ENCODE measurements at places on chromosomes 11 and 22.

GRCh38 chr11:77074626-77075221 is 8.0 kb downstream of the CAPN5 start:
- DNase-seq = no peak

GRCh38 chr22:23008896-23009295 is 61.4 kb upstream of the GNAZ start:
- no peak for DNase-seq

GRCh38 chr11:122797651-122798050 is 40.6 kb upstream of the CRTAM start:
- no peak for DNase-seq

GRCh38 chr11:117217141-117218084 is 14.5 kb downstream of the PCSK7 start:
- no peak for DNase-seq

GRCh38 chr22:48751539-48752437 is 1075.9 kb downstream of the BRD1 start:
- DNase-seq = no peak

- DNase-seq = no peak
Measured at GRCh38 chr11:114604886-114605285, 9.3 kb upstream of the NXPE4 start.

GRCh38 chr11:111329306-111330204 is 31.2 kb downstream of the POU2AF3 start:
- no peak for DNase-seq

- no peak for DNase-seq
Measured at GRCh38 chr11:32213223-32213622, 122.3 kb downstream of the RCN1 start.

GRCh38 chr22:19470010-19470409 is 9.0 kb downstream of the UFD1 start:
- DNase-seq = no peak

DNA sequence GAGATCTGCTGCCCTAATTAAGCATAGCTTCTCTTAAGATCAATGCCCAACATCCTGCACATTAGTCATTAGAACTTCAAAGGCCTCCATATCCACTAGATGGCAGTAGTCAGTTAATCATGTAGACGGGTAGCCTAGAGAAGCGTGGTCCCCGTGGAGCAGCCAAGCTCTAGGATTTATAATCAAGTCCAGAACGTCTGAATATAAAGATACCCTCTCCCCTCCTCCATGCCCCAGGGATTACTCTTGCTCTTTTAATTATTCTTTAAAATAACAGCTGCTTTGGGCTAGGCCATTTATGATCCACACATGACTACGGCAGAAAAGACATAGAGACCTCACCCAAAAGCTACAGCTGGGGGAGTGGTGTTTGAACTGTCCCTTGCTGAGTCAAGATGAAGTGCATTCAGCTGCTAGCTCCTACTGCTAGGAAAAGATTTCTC is 327.6 kb upstream of the PLET1 start:
- DNase-seq = peak; percentile 26

- DNase-seq = no peak
Measured at GRCh38 chr22:19663821-19664355, 50.4 kb upstream of the SEPTIN5 start.

GRCh38 chr11:98365941-98366340 is 654.8 kb upstream of the CNTN5 start:
- DNase-seq = no peak

GRCh38 chr22:46421267-46421666 is 85.8 kb downstream of the TRMU start:
- DNase-seq = peak; percentile 22

DNA sequence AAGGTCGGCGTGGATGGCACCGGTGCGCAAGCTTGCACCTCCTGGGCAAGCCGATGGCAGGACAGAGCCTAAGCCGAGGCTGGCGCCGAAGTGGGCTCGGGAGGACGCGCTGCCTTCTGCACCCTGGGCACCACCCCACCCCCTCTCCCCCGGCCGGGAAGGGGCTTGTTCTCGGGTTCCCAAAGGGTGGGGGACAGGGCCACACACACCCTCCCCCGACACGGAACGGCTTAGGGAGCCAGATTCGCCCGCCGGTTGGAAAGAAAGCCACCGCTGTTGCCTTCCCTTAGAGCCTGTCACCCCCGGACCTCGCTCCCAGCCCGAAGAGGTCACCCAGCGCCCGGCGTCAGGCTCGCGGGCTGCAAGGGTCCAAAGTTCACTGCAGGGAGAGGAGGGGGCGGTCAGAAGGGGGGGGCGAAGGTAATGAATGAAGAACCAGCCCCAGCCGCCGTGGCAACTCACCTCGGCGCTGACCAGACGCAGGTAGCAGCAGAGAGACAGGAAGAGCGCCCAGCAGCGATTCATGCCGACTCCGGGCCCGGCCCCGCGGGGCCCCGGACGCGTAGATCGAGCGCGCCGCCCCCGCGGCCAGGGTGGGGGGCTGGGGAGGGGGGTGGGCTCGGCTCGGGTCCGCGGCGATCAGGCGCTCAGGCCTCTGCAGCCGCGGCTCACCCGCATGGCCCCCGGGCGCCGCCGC is 1.2 kb downstream of the PDGFB start:
- DNase-seq = no peak

GRCh38 chr11:70186936-70187335 is 16.2 kb upstream of the FADD start:
- DNase-seq = no peak

DNA sequence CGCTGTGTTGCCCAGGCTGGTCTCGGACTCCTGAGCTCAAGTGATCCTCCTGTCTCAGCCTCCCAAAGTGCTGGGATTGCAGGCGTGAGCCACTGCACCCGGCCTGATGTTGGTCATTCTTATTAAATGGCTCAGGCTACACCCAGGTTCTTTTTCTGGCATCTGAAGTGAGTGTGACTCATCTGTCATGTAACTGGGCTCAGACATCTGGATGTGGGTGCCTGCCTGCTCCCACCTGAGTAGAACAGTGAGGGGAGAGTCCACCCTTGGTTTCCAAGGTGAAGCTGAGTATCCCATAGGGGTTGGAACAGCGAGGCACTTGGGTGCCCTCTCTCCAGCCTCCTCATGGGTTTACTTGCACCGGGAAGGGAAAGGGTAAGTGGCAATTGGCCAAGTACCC is 36.7 kb upstream of the EIF3D start:
- no peak for DNase-seq

DNA sequence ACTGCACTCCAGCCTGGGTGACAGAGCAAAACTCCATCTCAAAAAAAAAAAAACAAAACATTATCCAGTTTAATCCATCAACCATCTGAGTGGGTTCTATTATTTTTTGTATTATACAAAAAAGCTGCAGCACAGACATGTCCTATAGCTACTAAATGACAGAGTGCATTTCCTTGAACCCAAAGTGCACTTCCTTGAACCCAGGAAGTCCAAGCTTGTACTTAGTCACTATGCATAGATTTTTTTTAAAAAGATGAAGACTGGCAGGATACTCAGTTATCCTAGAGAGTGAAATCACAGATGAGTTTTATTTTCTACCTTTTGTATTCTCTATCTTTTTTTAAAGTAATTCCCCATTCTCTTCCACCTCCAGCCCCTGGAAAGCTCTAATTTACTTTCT is 8.0 kb upstream of the RRAS2 start:
- no peak for DNase-seq

GRCh38 chr11:79078999-79079398 is 361.8 kb downstream of the TENM4 start:
- DNase-seq = no peak

- DNase-seq = no peak
Measured at GRCh38 chr11:76663486-76663810, 7.1 kb downstream of the LRRC32 start.

DNA sequence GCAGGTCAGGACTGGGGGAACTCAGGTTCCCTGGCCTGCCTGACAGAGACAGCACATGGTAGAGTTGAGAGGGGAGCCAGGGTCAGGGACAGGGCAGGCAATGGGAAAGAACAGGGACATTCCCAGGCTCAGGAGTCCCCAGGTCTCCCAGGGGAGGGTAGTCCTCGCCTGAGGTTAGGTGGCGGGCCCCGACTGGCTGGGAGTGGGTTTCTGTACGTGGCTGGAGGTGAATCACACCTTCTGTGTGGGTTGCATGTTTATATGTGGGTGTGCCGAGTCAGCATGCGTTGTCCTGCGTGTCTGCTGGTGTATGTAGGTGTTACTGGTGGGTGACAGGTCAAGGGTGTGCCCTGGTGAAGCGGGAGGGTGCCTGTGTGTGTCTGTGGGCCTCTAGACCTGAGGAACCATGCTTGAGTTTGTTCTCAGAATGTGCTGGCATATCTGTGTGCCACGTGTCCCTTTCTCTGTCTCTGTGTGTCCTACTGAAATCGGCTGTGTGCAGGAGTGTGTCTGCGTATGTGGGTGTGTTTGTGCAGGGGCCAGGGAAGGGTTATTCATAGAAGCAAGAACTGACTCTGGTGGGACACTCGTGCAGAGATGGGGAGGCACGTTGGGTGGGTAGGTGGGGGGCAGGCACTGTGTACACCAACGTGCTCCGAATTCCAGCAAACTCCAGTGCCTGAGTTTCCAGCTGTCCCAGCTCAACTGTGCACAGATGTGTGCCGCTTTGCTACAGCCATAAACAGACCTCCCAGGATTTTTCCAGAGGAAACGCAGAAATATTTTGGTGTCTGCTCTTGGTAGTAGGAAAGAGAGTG is 23.8 kb upstream of the OAF start:
- DNase-seq = no peak

DNA sequence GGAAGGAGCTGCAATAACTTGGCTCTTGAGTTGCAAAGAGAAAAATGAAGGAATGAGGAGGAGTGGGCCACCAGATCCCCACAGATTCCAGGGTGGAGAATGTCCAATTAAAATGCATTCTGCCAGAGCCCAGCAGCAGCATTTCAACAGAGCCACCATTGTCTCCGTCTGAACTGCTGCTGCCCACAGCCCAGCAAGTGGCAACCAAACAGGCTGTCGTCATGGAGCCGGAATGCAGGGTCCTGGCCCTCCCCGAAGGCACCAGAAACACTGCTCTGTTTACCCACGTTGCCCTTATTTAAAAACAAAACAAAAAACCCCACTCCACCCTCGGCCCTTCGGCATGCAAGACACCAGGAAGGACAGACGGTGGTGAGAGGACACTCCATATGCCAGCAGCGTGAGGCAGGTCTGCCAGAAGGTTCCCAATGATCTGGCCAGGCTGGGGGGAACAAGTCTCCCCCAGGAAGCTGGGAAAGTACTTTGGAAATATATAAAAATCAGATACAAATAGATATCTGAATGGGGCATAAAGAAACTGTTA is 32.5 kb downstream of the PLEKHA7 start:
- no peak for DNase-seq

DNA sequence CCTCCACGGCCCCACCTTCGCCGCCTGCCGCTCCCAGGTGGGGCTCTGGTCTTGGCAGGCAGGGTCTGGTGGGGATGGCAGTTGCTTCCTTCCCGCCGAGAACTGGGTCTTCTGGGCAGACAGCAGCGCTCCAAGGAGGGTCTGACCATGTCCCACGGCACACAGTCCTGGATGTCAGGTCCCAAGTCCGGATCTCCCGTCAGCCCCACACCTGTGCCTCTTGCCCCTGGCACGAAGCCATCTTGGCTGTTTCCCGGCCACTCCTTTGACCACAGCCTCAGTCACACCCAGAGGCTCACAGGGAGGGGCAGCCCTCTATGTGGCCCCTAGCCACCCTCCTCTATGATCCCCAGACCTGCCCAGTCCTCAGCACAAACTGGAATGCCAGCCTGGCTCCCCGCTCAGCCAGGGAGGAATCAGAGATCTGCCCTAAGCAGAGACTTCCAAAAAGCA is 14.3 kb downstream of the MUC5B start:
- no peak for DNase-seq

- no peak for DNase-seq
Measured at GRCh38 chr22:19874307-19875060, 19.8 kb upstream of the GNB1L start.

GRCh38 chr11:64006398-64006797 is 20.2 kb downstream of the OTUB1 start:
- DNase-seq = no peak

- DNase-seq = no peak
Measured at GRCh38 chr22:29071261-29072045, 1.4 kb upstream of the KREMEN1 start.

GRCh38 chr11:73291781-73292524 is 16.1 kb upstream of the ARHGEF17 start:
- DNase-seq = no peak

DNA sequence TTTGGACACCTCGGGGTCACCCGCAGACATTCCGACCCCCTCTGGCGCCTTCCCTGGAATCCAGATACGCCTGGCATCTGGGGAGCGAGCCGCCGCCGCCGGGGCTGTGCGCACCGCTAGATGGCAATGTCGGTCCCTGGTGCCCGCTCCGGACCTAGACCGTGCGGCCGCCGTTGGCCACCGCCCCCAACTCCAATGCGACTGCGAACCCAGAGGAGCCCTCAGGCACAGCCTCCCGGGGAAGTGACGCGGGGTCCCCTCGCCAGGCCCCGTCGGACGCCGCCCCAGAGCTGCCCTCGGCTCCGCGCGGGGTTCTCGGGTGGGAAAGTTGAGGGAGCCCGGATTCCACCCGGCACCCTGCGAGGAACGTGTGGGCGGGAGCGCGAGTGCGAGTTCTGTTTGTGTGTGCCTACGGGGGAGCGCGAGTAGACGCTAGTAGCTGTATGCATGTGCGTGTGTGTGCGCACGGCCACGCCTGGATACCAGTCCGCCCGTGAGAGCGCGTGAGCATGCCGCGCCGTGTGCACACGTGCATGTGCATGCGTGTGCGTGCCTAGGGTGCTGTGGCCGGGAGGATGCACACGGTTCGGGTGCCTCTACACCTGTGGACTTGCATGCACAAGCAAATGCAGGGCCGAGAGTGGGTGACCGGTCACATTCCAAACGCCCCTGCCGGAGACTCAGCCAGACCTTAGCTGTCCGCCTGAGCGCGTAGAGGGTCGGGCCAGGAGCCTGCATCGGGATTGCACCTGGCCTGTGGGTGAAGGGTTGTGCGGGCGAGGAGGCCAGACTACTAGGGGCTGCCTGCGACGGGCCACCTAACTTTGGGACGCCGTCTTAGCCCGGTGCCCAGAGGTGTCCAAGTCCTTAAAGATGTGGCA is 1.9 kb downstream of the CHRM4 start:
- DNase-seq = peak; percentile 40
